ENCODE measurements at places on chromosomes 4 and X.

DNA sequence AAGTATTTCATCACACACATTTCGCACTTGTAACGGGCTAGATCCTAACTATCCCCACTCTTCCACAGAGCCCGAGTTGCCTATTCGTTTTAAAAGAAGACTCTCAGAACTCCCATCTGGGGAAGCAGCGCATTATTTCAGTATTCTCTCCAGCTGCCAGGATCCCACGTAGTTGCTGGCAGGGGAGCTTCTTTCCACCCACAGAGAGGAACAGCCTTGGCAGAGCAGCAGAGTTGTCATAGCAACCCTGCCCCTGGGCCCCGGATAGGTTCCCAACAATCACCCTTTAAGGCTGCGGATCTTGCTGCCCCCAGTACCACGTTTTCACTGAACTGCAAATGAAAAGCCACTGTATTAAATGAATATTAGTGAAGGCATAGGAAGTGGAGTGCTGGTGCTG lies 106.7 kb downstream of the GPM6A start:
- peak; percentile 93 for DNase-seq

DNA sequence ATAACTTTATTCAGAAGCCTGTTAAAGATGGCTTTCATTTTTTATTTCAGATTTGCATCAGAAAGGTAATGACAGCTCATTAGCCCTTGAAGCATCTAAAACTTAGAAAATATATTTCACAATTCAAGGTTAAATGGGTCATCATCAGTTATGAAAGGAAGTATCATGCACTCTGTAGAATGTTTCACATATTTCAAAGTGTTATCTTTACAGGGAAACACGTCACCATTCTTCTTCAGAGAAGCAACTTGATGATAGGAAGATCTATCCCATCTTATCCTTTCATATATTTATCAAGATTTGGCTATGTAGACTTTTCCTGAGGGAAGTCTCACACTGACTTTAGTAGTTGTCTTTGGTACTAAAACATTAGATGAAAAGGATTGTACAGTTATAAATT lies 277.8 kb downstream of the TENM3 start:
- DNase-seq = no peak

DNA sequence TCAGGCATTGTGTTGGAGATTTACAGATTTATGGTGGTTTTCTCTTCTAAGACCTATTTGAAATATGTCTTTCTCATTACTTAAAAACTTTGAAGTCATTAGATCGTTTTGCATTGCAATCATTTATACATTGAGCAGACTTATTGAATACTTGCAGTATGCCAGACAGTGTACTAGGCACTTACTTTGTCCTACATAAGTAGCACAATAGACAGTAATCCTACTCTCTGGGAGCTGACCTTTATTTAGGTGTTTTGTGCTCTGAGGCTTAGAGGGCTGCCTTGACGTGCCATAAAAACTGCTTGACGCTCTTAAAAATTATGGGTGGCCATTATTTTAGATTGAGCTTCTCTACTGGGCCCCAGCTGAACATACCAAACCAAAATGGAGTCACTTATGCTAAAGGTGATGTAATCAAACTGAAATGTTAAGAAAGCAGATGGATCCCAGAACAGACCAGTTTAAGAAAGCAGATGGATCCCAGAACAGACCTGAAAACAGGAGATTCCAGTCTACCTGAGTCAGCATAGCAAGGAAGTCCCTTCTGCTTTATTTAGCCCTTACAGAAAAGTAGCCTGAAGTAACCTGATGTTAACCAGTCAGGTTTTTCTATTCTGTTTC lies 42.4 kb downstream of the PTTG2 start:
- DNase-seq = no peak

GRCh38 chr4:61011051-61011450 lies 189.1 kb upstream of the ADGRL3 start:
- DNase-seq = no peak

- DNase-seq = peak; percentile 33
Observed at GRCh38 chrX:1592470-1593142, 1.2 kb downstream of the AKAP17A start.

Data from MG63 (cell line).